CD8-positive, alpha-beta memory T cell (primary cell): ENCODE measurements at places on chromosomes 16 and 17. TPM values are rescaled to one million over a fixed set of nuclear protein-coding genes. Genes with fewer than 3 reads are reported as not detected.

The SHISA9 gene
- 0.35 TPM for total RNA-seq

- no peak for DNase-seq
These were observed 13.5 kb downstream of the ADORA2B start for GRCh38 chr17:15958484-15958854.

DNA sequence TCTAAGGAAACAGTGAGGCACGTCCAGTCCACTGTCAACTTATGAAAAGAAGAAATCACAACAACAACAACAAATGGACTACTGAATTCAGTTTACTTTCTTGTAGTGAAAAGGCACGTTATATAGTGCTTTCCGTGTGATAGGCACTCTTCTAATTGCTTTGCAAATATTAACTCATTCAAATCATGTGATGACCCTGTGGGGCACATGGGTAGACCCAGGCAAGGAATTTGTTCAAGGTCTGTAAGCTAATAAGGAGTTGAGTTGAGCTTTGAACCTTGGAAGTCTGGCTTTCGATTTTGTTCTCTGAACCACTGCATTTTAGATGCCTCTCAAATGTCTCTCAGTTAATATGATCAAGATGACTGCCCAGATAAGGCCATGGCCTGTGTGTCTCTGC lies 295.1 kb upstream of the RBFOX1 start:
- DNase-seq, result no peak

GRCh38 chr16:27706866-27707685 lies 157.1 kb downstream of the KATNIP start:
- no peak for DNase-seq
